ENCODE measurements at places on chromosomes 3 and 15.

DNA sequence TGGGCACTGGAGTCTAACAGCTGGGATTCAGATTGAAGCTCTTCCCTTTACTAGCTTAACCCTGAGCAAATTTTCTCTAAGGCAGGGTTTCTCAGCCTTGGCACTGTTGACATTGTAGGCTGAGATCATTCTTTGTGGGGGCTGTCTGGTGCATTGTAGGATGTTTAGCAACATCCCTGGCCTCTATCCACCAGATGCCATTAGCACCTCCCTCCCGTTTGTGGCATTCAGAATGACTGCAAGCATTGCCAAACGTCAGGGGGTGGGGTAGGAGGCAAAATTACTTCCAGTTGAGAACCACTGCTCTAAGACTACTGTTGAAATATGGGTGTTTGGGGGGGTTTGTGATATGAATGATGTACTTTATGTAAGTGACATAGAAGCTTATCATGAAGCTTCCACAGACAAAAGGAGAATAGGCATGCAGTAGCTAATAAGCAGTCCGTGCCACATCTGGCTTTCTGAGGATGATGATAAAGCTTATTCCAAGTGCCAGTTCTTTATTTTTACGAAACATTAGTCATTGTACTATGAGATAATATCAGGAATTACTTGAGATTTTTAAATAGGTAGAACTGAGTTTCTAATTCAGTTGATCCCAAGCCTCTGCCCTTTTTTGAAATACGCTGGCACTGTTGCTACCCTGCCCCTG lies 39.3 kb downstream of the NKIRAS1 start:
- DNase-seq, result peak; percentile 74

- no peak for DNase-seq
These were observed 63.8 kb downstream of the CHSY1 start for GRCh38 chr15:101187820-101188636.

DNA sequence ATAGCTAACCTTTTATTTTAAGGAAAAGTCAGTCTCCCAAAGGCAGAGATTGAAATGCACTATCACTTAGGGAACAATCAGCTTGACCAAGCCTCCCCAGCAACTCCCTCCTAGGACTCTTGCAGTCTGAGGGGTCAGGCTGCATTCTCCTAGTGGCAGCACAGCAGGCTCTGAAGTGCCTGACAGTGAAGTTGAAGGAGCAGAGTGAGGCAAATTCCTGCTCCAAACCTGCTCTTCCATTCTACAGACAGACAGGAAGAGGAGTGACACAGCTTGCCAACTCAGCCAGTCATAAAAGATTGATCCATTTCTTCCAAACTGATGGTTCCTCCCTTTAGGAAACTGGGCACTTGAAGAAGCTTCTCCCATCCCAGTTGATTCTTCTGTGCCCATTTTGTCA lies 43.9 kb upstream of the SMAD3 start:
- DNase-seq, result no peak

GRCh38 chr3:31561891-31562290 lies 29.2 kb downstream of the STT3B start:
- no peak for DNase-seq

DNA sequence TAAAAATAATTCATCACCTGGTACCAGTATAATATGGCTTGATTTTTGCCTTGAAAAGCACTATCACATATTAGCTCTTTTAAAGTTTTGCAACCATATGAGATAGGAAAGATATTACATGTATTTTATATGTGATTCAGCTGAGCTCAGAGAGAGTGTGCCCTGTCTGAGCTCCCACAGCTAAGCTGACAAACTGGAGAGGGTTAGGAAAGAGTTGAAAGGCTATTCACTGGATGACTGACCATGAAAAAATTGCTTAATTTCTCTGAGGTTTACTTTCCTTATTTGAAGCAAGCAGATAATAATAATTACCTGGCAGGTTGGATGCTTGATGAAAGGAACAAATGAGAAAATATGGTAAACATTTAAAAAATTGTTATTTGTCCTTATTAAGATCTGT lies 97.4 kb upstream of the CCDC80 start:
- DNase-seq, result no peak

DNA sequence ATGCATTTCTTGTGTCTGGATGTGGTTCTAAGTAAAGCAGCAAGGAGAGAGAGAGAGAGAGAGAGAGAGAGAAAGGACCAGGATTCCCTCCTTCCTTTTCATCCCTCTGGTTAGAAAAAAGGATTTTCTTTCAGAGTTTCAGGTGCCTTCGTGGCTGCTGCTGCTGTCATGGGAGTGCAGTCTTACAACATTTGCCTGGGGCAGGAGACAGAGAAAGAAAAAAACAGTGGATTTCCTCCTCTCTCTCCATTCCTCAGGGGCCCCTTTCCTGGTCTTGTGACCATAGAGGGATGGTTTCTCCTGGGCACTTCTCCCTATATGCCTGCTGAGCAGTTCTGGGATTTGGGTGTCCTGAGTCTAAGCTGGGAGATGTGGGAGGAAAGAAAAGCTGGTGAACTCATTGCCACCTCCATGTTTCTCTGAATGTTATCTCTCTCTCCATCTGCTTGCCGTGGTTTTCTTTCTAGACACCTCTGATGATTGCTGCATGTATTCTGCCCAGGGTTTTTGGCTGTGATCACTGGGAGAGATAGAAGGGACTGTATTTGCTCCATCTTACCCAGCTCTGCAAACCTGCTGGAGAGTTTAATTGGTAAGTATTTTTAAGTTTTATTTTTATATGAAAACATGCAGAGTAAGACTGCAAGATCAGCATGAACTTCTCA lies 142.4 kb upstream of the RGMA start:
- no peak for DNase-seq

- peak; percentile 44 for DNase-seq
These were observed 15.7 kb downstream of the CIDEC start for GRCh38 chr3:9864200-9864927.

GRCh38 chr15:47551079-47551478 lies 166.2 kb upstream of the SEMA6D start:
- DNase-seq, result no peak

DNA sequence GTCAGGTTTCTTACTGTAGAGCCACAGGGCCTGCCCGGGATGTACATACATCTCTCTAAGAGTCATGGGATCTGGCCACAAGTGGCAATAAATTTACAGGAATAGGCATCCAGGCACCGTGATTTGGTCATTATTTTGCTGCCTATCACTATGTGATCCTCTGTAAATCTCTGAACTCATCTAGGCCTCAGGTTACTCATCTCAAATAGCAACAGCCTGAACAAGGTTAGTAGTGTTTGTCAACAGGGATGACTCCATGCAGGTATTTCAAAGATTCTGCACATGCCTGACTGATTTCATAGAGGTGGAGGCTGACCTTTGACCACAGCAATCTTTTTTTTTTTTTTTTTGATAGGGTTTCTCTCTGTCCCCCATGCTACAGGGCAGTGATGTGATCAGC lies 88.8 kb upstream of the TBL1XR1 start:
- DNase-seq, result no peak

GRCh38 chr3:141929341-141929995 lies 53.0 kb downstream of the ATP1B3 start:
- DNase-seq, result no peak

- DNase-seq, result no peak
These were observed at the start of gene LRRFIP2 for GRCh38 chr3:37174532-37175126. LRRFIP2 (minus strand) TSS chr3:37174582; CDS start chr3:37148983, 25,599 bp downstream.

- no peak for DNase-seq
These were observed 283.2 kb upstream of the STT3B start for GRCh38 chr3:31249545-31249944.

DNA sequence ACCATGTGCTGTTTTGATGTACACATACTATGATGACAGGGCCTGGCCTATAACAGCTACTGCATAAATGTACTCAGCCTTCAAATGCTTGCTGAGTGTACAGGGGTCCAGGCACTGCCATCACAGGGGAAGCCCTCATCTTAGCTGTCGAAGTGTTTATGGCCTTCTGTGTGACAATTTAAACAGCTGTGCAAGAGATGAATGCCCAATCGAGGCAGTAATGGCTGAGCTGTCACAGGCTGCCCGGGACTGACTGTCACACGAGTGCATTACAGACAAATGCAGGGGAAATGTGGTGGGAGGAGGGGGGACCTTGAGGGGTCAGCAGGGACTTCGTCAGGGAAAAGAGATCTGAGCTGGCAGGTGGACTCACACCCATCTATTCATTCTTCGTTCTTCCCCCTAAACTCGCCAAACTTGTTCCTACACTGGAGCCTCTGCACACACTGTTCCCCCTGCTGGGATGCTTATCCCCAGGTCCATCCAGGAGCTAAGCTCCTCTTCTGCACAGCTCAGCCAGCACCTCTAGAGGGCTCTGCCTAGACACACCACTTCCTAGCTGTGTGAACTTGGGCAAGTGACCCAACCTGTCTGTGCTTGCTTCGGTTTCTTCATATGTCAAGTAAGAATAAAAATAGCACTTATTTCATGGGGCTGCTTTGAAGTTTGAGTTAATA lies 156.2 kb upstream of the IQSEC1 start:
- DNase-seq, result no peak

DNA sequence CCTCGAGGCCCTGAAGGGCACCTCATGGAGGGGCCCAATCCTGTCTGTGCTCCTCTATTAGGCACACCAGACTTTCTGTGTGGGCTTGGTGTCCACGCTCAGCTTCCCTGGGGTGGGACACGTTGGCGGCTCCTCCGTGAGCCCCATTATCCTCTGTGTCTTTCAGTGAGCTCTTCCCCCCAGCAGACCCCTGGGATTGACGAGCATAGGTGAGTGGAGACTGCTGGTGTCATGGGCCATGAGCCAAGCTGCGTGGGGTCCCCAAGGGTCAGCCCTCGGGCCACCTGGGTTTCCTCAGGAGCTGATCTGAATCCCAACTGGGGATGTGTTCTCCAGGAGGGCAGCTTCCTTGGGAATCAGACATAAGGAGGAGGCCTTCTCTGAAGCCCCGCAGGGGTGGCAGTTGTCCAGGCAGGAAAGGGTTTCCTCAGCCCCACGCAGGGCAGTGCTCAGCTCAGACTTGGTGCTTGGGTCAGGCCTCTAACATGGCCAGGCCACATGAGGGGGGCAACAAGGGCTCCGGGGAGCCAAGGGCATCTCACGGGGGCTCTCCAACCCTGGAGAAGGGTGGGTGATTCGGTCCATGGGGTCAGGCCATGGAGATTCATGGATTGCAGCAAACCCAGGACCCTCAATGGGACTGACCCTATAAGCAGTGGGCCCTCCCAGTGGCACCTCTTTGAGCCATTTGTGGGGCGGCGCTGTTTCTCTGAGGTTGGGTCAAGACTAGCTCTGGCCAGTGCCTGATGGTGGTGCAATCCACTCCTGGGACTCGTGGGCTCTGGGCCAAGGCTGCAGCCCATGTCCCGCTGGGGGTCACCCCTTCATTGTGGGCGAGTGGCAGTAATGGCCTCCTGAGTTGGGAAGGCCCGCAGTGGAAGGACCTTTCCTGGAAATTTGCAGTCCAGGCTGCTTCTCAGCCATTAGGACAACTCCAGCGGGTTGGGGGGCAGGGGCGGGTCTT lies 222.5 kb downstream of the SNRPN start:
- no peak for DNase-seq

DNA sequence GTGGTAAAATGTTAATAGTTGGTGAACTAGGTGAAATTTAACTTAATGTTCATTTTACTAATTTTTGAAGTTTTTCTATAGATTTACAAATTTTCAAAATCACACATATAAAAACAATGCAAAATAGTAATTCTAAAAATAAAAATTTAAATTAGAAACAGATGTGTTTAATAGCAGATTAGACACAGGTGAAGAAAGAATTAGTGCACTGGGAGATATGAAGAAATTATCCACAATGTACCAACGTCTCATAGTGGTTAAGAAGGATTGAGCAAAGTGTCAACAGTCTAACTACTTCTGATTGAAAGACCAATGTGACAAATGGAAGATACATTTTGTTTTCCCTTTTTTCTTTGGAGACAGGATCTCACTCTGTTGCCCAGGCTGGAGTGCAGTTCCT lies 26.5 kb downstream of the SPG11 start:
- no peak for DNase-seq

DNA sequence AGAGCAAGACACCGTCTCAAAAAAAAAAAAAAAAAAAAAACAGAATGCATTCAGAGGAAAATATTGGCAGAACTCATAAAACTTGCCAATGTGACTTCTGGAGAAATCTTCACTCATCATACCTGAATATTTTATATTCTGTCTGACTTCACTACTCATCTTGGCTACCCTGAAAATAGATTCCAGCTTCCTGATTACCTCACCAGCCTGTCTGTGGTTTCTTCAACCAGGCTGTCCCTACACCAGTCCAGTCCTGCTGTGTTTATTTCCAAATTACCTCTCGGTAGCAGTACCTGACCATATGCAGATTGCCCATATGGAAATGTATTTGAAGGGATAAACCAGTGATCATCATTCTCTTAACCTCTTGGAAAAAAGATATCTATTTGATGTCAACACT lies 9.3 kb upstream of the P3H2 start:
- DNase-seq, result no peak

DNA sequence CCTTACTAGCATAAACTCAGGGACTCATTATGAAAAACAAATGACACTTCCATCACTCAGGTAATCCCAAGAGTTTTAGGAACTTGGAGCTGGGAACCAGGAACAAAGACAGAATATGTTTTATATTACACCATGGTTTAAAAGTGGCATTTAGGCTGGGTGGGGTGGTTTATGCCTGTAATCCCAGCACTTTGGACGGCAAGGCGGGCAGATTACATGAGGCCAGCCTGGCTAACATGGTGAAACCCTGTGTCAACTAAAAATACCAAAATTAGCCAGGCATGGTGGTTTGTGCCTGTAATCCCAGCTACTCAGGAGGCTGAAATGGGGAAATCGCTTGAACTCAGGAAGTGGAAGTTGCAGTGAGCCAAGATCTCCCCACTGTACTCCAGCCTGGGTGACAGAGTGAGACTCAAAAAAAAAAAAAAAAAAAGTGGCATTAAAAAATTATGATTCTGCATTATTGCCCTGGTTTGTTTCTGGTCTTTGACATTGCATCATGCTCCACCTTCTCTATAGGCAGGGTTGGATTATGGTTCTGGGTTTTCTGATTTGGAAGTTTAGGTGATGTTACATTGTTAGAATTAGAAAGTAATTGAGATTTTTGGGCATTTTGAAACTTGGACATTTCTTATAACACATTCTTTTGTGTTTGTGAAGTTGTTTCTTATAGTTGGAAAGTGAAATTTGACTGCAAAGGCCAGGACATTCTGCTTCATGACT lies 19.0 kb downstream of the SQOR start:
- DNase-seq, result no peak

GRCh38 chr3:8911781-8912180 lies 51.5 kb downstream of the RAD18 start:
- no peak for DNase-seq
